ENCODE measurements at places on chromosomes 3 and 15. TPM values are rescaled to one million over a fixed set of nuclear protein-coding genes. Genes with fewer than 3 reads are reported as not detected.

The LTF gene
- 1.3 TPM for total RNA-seq

The SLC6A11 gene
- 1.2 TPM for total RNA-seq

The RLBP1 gene
- total RNA-seq: not detected

The TWF2 gene
- total RNA-seq: 123 TPM

The CA12 gene
- total RNA-seq: 5.2 TPM

The ACVR2B gene
- 90.3 TPM for total RNA-seq

The GCNT3 gene
- total RNA-seq: not detected

The C2CD4A gene
- total RNA-seq: 0.19 TPM

The SLC22A14 gene
- not detected for total RNA-seq

The SLC2A2 gene
- total RNA-seq: not detected

The NPAP1 gene
- 0.24 TPM for total RNA-seq

The KLF15 gene
- 14.0 TPM for total RNA-seq

The SERPINI2 gene
- total RNA-seq: 2.5 TPM

The ARPC4 gene
- total RNA-seq: 171 TPM

The TTLL13 gene
- not detected for total RNA-seq

The ARIH2 gene
- total RNA-seq: 118 TPM
